Activated CD4-positive, CD25-positive, alpha-beta regulatory T cell treated with anti-CD3 and anti-CD28 coated beads, Interleukin-2, amount 50 U/mL, for 72 hours (primary cell): ENCODE measurements at places on chromosomes 6 and 20.

GRCh38 chr6:127178746-127179145, 60.3 kb downstream of the RSPO3 start:
- no peak for DNase-seq

- no peak for DNase-seq
These were observed 48.1 kb downstream of the CHMP4B start for GRCh38 chr20:33859157-33859695.

DNA sequence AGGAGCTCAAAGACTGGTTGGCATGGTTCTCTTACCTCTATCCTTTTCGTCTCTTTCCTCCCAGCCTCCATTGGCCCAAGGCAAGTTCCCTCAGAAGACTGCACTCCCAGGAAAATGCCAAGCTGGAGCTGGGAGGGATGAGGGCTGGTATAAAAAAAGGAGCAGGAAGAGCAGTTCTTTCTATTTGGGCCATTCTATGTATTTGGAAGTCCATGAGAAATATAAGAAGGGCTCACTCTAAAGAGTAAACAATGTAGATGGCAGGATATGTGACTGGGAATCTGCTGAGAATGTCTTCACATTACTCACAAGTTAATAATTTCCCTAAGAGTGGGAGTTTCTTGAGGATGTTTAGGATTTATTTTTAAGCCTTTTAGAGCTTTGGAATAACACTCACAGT, 36.6 kb upstream of the ADTRP start:
- DNase-seq = no peak

DNA sequence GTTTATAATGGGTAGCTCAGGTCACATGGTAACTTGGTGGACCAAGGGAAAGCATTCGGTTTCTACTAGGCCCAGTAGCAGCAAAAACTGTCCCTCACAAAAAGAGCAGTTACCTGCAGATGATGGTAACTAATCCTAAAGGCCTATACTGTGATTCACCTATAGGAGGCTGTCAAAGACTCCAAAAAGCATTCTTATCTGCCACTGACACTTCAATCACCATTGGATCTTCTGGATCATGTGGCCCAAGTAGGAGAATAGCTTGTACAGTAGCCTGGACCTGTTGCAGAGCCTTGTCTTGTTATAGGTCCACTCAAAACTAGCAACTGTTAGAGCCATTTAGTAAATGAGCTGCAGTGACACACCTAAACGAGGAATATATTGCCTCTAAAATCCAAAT, 23.2 kb upstream of the FILIP1 start:
- DNase-seq = no peak

GRCh38 chr20:64224351-64225170, 31.0 kb upstream of the PCMTD2 start:
- no peak for DNase-seq

DNA sequence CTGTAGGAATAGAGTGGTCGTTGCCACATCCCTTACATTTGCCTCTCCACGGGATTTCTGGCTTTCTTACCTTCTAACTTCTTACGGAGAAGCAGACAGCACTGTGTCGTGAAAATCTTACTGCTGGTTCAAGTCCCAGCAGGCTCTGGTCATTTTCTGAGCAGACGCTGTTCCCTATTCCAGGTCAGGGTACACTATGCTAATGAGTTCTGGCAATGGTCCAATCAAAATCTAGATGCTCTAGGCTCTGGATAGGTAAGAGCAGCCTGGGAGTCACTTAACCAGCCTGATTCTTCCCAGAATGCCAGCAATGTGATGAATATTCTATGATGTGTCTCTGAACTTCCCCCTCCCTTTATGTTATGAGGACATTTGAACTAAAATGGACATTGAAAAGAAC, at the start of gene GCM1:
TSS of gene GCM1 (minus strand) at position 158 of the 400 bp plus-strand sequence. CDS start 3,209 bp downstream, outside the sequence.
- DNase-seq = no peak

GRCh38 chr6:55782275-55782674, 93.1 kb downstream of the BMP5 start:
- no peak for DNase-seq

- no peak for DNase-seq
These were observed 66.3 kb upstream of the MPC1 start for GRCh38 chr6:166449036-166449435.

DNA sequence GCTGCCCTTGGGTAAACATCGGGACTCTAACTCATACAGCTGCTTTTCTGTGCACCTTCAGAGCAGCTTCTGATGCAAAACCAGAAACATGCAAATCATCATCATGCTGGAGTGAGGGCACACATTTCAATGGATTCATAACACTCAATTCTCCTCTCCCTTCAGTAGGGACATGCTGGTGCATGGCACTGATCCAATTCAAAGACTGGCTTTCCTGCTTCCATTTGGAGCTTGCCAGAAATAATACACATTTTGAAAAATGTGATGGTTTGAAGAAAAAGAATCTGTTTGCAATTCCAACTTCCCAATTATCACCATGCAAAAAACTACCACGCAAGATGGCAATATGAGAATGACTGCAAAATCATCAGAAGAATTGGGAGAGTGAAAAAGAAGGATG, 65.2 kb upstream of the PDE10A start:
- no peak for DNase-seq

- no peak for DNase-seq
These were observed 34.9 kb upstream of the GCNT2 start for GRCh38 chr6:10486215-10486614.

GRCh38 chr20:59813948-59814839, 119.2 kb downstream of the SYCP2 start:
- DNase-seq = no peak

GRCh38 chr6:106829451-106829850, 145.1 kb downstream of the CD24 start:
- no peak for DNase-seq

GRCh38 chr6:41726876-41727275, 8.5 kb downstream of the TFEB start:
- DNase-seq = no peak

DNA sequence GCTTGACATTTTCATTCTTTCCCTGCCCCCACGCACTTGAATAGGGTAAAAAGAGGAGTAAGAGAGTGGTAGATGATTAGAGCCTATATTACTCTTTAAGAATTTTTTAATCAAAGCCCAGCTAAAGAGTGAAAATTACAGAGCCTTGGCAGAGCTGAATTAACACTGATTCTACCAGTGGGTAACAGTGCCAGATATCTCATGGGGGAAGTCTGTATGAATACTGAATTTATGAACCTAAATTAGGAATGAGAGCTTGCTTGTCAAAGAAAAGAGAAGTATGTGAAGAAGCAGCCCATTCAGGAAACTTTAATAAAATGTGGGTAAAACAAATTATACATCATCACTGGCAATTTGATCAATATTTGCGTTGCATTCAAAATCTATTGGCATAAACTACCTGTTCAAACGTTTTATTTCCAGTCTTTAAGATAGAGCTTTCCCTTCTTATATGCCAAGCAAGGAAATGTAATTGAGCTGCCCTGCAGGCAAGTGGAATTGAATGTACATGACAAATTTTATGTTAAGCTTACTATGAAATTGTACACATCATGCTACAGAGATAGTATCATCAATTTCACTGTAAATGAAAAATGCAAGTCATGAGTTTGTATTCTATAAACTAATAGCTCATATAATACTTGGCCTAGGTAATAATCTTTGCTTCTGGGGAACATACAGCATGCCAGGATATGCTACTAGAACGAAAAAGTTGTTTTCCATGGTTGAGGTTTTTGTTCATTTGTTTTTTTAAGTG, 14.5 kb downstream of the SOBP start:
- DNase-seq = no peak

- DNase-seq = no peak
These were observed 350.9 kb upstream of the NRSN1 start for GRCh38 chr6:23775127-23775526.

- DNase-seq = no peak
These were observed 156.3 kb downstream of the FOXA2 start for GRCh38 chr20:22428051-22428450.

- DNase-seq = peak; percentile 14
These were observed 6.0 kb downstream of the SRC start for GRCh38 chr20:37351689-37352607.

DNA sequence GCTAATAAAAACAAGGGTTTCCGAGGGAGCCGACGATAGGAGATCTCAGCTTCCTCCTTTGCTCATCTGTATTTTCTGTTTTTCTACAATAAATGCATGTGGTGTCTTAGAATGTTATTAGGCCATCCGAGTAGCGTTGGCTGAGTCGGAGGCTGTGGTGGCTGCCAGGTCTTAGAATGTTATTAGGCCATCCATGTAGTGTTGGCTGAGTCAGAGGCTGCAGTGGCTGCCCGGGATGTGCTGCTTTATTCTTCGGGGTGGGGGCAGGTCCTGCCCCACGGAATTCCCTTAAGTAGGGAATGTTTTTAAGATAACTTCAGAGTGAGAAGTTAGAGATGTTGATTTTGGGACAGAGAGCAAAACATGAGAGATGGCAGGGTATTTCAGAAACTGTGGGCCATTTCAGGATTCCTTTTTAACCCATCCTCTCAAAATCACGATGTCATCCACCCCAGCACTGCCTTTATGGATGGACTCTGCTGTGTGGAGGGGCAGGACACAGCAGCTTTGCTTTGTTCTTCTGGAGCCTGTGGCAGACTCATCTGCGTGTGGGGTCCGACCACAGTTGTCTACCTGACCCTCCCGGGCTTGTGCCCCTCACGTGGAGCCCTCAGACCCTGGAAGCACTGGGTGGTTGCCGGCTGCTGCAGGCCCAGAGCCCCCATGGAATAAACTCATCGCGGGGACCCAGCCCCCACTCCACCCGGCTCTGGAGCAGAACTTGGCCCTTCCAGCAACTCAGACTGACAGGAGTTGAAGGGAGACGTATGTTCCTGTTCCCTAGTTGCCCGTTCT, 20.4 kb downstream of the OSBPL2 start:
- no peak for DNase-seq

- DNase-seq = no peak
These were observed 27.0 kb downstream of the SNAI1 start for GRCh38 chr20:50009521-50010454.

GRCh38 chr6:167300902-167301777, 10.0 kb downstream of the UNC93A start:
- DNase-seq = no peak

GRCh38 chr20:60786686-60787217, 465.3 kb upstream of the CDH4 start:
- DNase-seq = no peak

DNA sequence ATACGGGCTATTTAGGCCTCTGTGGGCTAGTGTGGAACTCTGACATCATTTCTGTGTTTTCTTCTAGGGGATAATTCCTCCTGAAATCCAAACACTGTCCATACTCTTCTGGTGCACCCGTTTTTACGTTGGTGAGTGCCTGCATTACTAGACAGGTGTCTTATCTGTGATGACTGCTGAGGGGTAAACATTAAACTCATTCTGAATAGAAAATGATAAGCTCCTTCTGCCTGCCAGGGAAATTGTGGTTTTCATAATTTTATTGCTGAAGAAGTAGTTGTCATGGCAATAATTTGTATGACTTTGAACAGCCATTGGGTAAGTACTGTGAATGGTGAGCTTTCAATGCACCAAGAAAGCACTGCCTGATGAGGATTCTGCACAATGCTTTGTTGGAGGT, 705.6 kb downstream of the UTRN start:
- no peak for DNase-seq

DNA sequence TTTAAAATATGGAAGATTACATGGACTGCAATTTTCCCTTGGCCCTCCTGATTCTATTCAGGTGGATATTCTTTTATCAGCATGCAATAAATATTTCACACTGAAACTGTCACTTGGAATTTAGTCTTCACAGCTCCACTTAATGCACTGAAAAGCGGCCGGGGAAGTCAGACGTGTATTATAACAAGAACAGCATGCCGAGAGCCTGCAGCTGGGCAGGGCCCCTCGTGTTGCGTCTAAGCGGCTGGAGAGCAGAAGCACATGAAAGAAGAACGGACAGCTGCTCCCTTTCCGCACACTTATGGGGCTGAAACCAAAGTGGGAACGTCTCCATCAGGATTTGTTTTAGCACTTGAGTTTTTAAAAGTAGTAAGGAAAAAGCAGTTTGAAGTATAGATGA, 57.2 kb downstream of the LYRM4 start:
- no peak for DNase-seq

GRCh38 chr6:84739866-84740208, 24.6 kb downstream of the TBX18 start:
- no peak for DNase-seq

DNA sequence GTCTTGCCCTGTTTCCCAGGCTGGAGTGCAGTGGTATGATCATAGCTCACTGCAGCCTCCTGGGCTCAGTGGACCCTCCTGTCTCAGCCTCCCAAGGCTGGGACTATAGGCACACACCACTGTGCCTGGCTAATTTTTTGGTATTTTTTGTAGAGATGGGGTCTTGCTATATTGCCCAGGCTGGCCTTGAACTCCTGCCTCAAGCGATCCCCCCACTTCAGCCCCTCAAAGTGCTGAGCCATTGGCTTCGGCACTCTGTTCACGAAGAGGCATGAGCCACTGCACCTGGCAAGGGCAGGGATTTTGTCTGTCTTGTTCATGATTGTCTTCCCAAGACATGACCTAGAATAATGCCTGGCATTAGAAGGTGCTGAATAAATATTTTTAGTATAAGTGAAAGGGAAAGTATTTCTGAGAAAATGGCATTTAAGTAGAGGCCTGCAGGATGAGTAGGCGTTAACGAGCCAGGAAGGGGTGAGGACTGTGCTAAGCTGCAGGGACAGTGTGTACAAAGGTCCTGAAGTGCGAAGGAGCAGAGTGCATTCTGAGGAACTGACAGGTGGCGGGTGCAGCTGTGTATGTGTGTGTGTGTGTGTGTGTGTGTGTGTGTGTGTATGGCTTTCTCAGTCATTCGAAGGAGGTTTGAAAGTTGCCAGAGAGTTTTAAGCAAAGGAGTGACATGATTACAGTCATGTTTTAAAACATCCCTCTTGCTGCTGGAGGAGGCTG, 43.0 kb downstream of the VEGFA start:
- DNase-seq = no peak

- no peak for DNase-seq
These were observed 14.3 kb upstream of the MAP1LC3A start for GRCh38 chr20:34544109-34544796.

GRCh38 chr6:30207619-30208295, 5.4 kb downstream of the TRIM26 start:
- no peak for DNase-seq

DNA sequence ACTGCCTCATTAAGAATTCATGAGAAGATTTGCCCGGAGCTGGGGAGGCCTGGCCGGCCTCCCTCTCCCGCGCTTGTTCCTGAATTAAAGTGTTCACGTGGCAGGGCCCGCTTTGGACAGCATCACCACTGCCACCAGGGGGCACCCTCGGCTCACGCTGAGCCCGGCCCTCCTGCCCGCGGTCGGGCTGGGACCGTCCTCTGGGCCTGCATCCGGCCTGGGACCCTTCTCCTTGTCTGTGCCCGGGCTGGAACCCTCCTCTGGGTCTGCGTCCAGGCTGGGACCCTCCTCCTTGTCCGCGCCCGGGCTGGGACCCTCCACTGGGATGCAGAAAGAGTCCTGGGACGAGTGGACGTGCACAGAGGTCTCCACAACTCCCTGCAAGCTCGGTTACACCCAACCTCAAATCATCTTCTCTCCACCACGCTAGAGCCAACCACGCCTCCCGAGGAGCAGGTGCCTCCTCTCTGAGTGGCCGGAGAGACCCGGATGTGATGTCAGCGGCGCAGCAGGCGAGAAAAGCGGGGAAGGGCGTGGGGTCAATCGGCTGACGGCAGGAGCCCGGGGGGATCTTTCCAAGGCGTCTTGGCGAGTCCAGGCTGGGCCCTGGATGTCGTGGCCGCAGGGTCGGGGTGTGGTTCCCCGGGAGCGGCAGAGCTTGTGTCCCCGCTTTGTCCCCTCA, 50.9 kb upstream of the DACT2 start:
- DNase-seq = peak; percentile 65
